ENCODE measurements at places on chromosomes 1 and 21.

GRCh38 chr1:154689083-154689482 is 81.1 kb upstream of the ADAR start:
- no peak for DNase-seq

GRCh38 chr1:221823149-221823548 is 81.3 kb upstream of the DUSP10 start:
- DNase-seq = no peak

GRCh38 chr1:234607109-234608024 is 2.6 kb downstream of the IRF2BP2 start:
- DNase-seq = peak; percentile 77

- no peak for DNase-seq
These were observed 69.9 kb upstream of the USP25 start for GRCh38 chr21:15659753-15660422.

DNA sequence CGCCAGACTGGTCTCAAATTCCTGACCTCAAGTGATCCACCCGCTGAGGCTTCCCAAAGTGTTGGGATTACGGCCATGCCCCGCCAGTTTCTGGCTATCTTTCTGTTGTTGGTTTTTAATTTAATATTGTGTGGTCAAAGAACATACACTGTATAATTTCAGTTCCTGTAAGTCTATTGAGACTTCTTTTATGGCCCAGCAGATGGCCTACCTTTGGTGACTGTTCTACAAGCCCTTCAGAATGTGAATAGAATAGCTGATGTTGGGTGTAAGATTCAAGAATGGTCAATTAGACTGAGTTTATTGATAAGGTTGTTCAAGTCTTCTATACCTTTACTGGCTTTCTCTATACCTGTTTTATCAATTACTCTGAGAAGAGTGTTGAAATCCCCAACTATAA is 10.7 kb downstream of the HES2 start:
- no peak for DNase-seq

DNA sequence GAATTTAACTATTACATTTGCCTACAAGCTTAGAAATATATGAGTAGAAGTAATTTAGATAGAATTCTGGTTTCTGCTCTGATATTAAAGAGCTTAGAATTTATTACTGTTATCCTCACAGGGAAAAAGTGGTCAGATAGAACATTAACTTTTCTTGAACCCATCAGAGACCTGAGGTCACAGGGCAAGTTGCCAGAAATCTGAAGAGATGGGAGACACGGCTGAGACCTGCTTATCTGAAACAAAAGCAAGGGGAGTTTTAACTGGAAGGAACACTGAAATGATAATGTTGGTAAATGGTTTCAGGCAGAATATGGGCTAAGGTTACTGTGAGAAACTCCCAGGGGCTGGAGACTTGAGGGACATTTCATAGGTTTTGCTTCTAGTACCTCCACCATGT is 28.0 kb upstream of the USP25 start:
- DNase-seq = no peak

GRCh38 chr21:14917762-14918161 is 147.0 kb downstream of the NRIP1 start:
- DNase-seq = no peak

- peak; percentile 24 for DNase-seq
These were observed 21.1 kb downstream of the ERRFI1 start for GRCh38 chr1:8004803-8005573.

GRCh38 chr1:17829579-17829978 is 74.4 kb downstream of the ACTL8 start:
- DNase-seq = no peak

DNA sequence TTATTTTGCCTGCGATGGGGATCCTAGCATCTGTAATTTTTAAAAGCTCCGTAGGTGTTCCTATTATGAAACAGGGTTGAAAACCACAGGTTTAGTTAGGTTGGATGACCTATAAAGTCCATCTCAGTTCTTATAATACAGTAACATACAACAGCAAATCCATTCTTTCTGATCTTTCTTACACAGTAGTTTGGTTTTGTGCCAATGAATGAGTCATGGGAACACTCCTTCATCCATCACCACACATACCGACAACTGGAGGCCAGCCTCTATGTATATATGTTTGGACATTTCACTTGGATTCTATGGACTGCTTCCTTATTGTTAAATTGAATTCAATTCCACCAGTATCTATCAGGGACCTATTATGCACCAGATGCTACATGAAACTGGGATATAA is 118.4 kb upstream of the L1TD1 start:
- no peak for DNase-seq

DNA sequence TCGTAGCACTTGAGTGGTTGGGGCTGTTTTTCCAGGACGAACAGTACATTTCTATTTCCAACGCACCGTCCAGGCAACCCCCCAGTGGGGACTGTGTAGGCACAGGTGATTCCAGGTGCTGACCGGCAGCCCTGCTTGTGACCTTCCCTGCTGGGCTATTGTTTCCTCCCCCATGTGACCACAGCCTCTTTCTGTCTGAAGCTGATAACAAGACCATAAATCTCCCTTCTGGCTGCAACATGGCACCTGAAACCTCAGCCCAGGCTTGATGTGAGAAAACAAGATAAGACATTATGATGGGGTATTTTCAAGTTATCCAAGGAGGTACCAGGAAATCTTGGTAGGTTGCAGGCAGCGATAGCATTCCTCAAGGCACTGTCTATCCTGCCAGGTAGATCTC is 48.2 kb downstream of the HLX start:
- DNase-seq = no peak

DNA sequence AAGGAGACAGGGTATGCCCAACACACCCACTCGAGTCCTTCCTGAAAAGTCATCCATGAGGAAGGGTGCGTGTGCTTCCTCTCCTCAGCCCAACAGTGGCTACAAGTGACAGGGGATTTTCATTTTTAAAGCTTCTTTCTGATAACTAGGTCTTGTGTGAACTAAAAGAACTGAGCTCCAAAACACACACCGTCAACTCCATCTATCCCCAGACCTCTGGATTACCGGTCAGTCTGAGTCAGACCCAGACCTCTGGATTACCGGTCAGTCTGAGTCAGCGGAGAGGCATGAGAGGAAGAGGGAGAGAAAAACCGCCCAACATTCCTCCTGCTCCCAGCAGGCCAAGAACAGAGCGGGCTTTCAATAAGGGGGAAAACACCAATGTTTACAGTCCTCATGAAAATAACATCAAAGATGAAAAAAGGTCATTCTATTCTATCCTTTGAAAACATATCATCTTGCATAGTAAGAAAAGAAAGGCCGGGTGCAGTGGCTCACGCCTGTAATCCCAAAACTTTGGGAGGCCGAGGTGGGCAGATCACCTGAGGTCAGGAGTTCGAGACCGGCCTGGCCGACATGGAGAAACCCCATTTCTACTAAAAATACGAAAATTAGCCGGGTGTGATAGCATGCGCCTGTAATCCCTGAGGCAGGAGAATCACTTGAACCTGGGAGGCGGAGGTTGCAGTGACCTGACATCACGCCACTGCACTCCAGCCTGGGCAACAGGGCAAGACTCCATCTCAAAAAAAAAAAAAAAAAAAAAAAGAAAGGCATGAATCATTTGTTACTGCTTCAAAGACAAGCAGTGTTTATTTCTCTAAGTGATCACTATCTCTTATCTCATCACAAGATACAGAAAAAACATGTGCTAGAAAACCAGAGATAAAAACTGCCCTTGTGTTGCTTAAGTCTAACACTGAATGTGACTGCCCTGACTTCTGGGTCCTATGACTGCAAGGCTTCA is 3.4 kb downstream of the PTTG1IP start:
- no peak for DNase-seq

DNA sequence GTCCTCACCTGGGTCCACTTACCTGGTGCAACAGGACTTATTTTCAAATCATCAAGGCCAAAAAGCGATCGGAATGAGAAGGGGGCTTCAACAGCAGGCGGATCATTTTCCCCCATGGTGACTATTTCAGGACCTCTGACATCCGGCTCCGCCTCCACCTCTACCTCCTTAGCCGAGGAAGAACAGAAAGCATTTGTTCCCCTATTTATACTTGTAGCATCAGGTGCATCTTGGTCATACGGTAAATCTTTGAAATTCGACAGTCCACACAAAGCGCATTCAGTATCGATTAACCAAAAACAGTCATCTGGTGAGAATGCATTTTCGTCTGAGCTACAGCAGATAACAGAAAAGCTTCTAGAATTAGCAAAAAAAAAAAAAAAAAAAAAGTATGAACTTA is 550 bp downstream of the TMPRSS3 start:
- no peak for DNase-seq

DNA sequence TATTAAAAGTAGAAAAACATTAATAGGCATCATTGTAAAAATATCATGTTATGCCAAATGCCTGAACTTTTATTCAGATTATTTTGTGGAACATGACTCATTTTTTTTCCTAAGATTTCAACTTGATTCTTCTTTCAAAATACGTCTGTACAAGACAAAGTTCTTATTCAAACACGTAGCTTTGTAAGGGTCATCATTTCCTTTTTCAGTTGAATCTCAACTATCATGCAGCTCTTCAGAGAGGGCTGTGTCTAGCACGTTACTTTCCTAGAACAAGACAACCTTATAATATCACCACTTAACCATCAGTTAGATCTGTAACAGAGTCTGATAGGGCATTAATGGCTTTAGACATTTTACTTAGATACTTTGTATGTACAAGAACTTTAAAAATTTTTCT is 608.9 kb downstream of the AMY1C start:
- no peak for DNase-seq

DNA sequence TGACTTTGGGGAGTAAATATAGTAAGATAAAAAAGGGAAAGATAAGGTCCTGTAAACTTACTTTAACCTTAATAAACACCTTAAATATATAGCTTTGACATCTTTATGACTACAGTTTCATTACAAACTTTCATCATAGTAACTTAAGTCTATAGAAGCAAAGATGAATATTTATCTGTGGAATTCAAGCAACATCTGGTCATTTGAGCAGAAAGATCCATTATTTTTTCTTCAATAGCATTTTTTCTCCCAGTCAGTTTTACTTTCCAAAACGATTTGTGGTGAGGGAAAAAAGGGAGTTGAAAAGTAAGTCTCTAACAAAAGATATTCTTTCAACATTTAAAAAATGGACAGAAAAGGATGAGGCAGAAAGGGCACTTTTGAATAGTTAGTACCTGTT is 69.0 kb downstream of the HMCN1 start:
- no peak for DNase-seq

- peak; percentile 82 for DNase-seq
These were observed 73.2 kb upstream of the ABCG1 start for GRCh38 chr21:42145569-42146272.

DNA sequence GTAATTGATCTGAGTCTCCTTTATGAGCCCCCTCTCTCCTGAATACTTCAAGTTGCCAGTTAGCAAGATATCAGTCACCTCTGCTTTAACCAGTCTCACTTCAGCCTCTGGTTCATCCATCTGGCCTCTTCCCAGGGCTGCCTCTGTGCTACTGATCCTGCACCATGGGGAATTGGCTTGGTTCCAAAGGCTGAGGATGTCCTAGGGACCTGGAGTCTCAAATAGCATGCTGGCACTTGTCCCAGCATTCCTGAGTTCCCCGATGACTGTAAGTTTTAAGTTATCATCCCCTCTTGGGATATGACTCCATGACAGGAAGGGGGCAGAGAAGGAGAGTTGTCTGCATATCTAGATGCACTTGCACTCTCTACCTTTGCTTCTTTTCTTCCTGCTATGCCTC is 252.0 kb downstream of the PTBP2 start:
- no peak for DNase-seq

GRCh38 chr1:243748706-243749283 is 101.2 kb downstream of the AKT3 start:
- no peak for DNase-seq

DNA sequence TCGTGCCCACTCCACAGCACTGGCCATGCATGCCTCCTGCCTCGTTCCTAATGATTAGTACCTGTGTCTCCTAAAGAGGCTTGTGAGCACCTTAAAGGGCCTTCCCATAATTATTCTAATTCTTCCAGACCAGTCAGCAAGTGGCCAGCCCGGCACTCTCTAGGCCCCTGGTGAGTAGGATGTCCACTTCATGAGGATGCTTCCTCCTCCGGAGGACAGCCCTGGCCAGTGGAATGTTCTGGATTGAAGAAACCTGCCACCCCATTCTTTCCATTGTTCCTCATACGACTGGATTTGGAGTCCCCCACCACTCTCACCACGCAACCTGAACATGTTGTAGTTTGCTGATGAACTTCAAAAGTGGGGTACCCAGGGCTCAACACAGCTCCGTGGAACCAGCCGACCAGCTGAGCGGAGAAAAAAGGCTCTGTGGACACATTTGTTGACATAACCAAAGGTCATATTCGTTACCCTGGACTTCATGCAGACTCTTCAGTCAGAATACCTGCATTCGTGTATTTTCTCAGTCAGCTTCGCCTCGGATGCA is 46.7 kb upstream of the LBR start:
- no peak for DNase-seq

- DNase-seq = no peak
These were observed 56.6 kb downstream of the ATG4C start for GRCh38 chr1:62840555-62840954.

- peak; percentile 53 for DNase-seq
These were observed 48.8 kb downstream of the ARHGEF10L start for GRCh38 chr1:17588048-17588871.

DNA sequence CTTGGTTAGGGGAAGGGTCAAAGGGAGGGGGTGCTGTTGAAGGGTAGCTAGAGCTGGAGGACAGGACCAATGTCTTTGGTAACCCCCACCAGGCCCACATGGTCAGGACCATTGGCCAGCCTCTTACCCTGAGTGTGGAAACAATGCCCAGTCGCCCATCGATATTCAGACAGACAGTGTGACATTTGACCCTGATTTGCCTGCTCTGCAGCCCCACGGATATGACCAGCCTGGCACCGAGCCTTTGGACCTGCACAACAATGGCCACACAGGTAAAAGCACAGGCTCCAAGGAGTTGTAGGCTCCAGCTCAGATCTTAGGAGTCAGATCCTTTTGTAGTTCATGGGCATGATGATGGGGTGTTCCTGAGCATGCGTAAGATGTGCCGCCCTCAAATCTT is 3.8 kb downstream of the CA14 start:
- no peak for DNase-seq

DNA sequence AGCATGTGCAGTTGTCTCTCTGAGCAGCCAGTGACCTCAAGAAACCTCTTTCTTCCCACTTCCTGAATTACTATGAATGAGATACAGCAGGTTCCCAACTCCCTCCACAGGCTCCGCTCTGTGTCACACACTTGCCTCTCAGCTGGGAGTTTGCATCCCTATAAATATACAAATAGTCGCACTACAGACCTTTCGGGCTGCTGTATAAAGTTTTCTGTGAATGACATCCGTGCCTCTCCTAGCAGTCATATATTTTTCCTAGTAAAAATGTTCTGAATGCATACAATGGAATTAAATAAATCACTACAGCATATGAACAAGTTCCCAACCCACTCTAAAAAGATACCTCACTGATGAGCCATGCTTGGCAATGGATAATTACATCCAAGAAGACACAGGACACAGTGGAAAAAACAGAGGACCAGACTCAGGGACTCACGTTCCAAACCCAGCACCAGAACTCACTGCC is 66.8 kb downstream of the CAPZB start:
- no peak for DNase-seq

DNA sequence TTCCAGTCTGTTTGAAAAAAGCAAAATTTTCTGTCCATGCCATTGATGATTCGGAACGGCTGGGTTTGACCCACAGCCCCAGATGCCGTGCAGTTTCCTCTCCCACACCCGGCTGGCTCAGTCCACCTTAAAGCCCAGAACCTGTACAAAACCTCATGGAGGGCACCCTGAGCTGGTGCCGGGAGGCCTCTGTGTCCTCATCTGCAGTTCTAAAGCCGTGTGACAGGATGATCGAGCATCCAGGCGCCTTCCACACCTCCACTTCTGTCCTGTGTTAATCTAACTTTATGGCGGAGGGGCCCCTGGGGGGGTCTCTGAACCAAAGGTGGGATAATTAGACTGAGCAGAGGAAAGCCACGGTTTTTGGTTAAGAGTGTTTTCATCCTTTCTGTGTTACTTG is 49.6 kb downstream of the SLC37A1 start:
- no peak for DNase-seq
